ENCODE measurements at places on chromosomes 1 and 21. TPM values are rescaled to one million over a fixed set of nuclear protein-coding genes. Genes with fewer than 3 reads are reported as not detected.
A peak's percentile ranks its signal among the peaks of the same experiment; 100 is the strongest.

DISP3 gene
- 0.05 TPM for total RNA-seq

DOP1B gene
- 7.6 TPM for total RNA-seq

PLEKHG5 gene
- total RNA-seq, result 14.9 TPM

ZBTB8OS gene
- total RNA-seq, result 30.2 TPM

SMIM11 gene
- 23.8 TPM for total RNA-seq

GRCh38 chr1:26666855-26667254, 29.0 kb upstream of the ARID1A start:
- no peak for DNase-seq

DNA sequence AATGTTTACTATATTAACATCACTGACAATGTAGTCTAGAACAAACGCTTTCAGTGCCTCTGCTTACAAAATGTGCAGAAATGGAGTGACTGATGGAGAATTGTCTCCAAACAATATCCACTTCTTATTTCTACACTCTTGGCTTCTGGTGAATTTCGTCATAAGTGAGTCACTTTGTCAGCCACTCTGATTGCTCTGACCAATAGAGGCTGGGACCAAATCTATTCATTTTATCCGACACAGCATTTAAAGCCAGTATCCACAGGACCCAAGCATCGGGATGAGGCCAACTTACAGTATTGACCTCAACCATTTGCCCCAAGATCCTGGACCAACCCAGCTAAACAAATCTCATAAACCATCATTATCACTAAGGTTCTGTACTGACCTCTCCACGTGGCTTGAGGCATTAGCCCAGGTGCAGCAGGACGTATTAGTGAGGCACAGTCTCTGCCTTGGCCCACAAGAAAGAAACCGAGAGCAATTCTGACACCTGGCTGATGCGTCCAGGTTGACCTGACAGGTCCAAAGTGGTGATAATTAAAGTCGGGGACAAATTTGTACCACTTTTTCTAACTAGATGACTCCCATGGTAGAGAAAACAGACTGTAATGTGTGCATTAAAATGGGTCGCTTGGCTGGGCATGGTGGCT, 53.3 kb upstream of the ERO1B start:
- DNase-seq, result peak; percentile 61

DNA sequence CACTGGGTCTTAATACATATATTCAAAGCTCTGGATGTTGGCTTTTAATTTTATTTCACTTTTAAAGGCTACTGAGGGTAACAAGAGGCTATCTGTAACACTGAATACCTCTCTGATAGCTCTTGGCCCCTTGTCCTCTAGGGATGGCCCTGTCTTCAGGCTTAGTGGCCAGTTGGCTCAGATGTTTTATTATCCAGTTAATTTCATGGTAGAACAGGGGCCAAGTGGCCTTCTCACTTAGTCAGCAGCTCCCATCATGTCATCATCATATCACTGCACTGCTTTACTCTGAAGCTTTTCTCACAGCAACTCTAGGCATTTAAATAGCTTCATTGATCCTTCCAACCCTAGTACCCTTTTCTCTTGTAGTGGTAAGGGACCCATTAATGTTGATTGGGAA, 40.2 kb upstream of the MACF1 start:
- no peak for DNase-seq

DNA sequence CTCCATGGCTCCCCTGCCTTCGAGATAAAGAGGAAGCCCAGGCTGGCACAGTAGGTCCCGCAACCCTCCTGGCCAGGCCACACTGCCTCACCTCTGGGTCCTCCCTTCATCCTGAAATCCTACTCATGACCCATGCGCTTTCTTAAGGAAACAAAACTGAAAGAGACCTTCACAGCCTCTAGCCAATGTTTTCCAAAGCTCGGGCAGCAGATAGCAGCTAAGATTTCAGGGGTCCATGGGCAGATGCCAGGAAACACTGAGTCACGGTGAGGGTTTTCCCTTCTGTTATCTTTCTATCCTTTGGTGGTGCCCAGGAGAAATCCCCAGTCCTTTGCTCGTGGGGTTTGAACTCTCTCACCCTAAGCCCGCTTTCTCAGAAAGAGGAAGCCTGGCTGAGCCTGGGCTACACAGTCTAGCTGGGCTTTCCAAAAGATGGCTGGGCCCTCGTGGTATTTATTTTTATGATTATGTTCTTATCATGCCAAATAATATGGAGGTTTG, 26.6 kb downstream of the TTC39A start:
- DNase-seq, result no peak

DNA sequence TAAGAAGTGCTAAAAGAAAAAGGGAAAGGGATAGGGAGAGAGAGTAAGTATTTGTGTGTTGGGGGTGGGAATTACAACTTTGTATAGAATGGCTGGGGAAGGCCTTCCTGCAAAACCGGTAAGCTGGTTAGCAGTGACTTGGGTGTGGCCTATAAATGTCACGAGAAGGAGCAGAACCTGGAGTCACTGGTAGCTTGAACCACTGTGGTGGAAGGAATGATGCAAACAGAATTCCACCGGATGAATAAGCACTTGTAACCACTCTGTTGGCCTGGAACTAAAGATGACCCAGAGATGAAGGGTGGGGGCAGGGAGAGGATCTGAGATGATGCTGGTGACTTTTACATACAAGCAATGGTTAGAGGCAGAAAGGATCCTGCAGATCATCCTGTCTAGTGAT, 8.9 kb downstream of the XKR8 start:
- no peak for DNase-seq

DNA sequence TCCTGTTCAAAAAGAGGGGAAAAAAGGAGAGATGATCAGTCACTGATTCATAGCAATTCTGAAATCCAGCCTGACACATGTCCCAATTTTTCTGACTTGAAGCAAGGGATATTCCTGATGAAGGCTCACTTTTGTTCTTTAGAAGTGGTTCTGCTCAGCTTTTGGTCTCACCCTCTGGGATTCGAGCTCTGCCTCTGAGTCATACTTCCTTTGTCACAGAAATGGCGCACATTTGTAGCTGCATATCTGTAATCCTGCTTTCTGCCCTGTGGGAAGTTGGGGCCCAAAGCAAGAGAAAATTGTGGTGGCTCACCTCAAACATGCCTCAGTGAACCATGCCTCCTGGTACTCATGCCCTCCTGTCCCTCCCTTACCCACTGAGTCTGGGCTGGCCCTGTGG, 22.3 kb upstream of the FAM78B start:
- no peak for DNase-seq

DNA sequence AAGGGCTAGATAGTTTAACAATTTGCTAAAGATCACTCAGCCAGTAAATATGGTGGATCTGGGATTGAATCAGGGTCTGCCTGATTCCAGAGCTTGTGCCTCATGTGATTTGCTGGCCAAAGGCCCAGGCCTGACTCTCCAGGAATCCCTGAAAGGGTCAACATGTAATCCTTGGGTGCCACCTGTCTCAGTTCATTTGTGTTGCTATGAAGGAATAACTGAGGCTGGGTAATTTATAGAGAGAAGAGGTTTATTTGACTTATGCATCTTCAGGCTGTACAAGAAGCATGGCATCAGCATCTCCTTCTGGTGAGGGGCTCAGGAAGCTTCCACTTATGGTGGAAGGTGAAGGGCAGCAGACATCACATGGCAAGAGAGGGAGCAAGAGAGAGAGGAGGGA, 144.9 kb downstream of the FCRL5 start:
- no peak for DNase-seq

Measured in cardiac septum (tissue), 1 donor.